ENCODE measurements at places on chromosomes 1 and 21.

DNA sequence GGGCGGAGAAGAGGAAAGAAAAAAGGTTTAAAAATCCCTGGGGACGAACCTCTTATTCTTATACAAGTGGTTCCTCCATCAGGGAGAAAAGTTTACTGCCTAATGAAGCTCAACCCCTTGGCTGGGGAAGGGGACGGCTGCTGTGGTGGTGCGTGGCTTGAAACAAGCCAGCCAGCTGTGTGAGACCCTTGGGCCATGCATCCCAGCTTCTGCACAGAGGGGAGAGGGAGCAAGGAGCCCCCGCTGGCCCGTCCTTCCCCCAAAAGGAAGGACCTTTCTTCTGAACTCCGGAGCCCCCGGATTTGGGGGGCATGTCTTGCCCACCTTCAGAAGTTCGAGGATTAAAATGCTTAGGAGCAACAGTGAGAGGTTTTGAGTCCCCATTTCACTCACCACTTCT is 67.3 kb downstream of the STUM start:
- DNase-seq = no peak

GRCh38 chr1:117241512-117241911 is 30.8 kb upstream of the VTCN1 start:
- DNase-seq = no peak

DNA sequence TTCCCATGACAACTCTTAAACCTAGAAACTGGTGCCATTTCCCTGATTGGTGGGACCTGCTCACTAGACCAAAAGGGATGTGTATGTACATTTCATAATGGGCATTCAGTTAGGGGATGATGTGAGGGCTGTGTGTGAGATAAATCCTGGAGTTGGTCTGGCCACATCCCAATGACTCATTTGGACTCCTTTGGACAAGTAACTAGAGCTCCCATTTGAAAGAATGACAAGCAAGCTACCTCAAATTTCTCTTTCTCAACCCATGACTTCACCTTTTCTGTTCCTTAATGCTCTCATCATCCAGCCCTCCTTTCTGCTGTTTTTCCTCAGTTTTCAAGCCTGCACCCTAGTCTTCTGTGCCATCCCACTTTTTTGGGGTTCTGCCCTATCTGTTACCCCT is 27.9 kb downstream of the EBNA1BP2 start:
- no peak for DNase-seq

- no peak for DNase-seq
Measured at GRCh38 chr21:25791319-25791718, 56.5 kb downstream of the GABPA start.

DNA sequence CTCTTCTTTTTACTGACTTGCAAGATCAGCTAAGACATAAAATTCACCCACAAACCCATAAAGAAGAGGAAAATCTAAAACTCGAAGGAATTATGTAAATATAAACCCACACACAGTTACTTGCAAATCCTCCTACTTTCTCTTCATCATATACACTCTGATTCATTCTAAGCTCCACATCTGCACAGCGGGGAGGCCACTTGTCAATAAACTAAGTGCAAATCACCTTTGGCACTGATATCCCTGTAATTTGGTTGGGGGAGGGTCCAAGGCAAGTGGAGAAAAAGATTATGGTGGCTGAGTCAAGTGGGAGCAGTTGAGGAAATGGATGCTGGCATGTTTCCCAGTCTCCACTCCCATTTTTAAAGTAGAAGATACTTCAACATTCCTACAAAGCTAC is 596.5 kb downstream of the MATN1 start:
- no peak for DNase-seq
